ENCODE measurements at places on chromosomes 13 and 19.

GRCh38 chr19:29787281-29787680 is 24.5 kb upstream of the CCNE1 start:
- no peak for DNase-seq

DNA sequence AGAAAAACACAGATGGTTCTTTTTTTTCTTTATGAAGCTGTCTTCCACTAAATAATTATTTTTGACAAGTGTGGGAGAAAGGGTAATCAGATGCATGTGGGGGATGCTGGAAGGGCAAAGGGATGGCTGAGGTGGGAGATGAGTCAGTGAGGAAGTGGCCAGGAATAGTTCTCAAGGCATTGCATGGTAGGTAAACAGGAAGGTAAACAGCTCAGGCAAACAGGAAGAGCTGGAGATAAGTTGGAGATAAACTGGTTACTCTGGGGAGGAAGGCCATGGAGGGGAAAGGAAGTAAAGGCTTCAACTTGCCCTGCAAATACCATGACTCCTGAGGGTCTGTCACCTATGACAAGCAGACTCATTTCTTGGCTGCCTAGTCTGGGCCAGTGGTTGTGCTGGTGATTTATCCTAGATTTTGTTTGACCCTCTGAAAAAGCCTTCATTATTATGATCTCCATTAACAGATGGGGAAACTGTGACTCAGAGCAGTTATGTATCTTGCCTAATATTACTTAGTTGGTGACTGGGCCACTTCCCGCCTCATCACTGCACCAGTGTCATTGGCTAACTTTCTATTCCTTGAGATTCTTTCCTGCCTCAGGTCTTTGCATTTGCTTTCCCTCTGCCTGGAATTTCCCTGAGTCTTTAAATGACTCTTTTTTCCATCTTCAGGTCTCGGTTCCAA is 17.1 kb downstream of the ACTL9 start:
- DNase-seq: no peak

DNA sequence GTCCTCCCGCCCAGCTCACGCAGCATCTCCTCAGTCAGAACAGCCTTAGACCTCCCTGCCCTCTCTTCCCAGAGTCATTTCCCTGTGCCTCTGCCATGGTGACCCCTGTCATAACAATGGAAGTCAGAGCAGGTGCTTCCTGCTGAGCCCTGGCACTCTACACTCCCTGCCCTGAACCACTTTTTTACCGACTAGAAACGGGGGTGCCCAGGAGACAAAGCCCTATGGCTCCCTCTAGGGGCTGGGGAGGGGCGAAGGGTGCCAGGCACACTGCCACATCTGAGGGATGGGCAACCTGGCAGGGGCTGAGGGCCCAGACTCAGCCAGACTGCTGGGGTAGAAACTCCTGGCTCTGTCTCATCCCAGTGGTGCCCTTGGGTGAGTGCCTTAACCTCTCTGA is 16.4 kb downstream of the ZNF574 start:
- no peak for DNase-seq

DNA sequence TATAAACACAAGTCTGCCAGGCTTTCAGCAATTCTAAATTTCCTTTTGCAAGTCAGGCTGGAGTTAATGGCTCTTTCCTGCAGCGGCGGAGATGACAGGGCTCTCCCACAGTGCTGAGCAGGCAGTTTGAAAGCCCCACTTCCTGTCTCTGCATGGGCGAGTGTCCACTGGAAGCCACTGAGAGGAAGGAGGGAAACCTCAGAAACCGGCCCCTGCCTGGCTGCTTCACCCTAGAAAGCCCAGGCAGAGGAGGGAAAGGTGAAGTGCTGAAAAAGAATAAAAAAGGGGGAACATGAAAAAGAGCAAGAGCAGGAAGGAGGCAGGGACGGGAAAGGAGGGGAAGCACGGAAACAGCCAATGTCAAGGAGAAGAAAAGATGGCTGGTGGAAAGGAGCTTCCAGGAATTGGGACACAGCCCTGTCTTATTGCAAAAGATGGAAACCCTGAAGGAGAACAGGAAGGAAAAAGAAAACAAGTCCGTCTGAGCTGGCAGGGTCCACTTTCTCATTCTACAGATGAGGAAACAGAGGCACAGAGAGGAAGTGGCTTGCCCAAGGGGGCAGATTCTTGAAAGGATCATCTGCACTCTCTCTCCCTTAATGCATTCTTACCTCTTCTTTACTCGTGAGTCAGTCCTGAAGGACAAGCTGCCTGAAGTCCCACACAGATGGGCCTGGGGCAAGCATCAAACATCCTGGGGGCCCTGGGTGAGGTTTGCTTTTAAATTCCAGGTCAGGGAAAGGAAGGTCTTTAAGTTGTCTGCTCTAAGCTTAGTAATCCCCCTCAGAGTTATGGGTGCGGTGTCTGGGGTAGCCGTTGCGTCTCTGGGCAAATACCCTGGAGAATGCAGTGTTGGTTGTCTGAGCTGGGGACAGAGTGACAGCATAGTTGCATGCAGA is 38.8 kb upstream of the ALOX5AP start:
- no peak for DNase-seq

DNA sequence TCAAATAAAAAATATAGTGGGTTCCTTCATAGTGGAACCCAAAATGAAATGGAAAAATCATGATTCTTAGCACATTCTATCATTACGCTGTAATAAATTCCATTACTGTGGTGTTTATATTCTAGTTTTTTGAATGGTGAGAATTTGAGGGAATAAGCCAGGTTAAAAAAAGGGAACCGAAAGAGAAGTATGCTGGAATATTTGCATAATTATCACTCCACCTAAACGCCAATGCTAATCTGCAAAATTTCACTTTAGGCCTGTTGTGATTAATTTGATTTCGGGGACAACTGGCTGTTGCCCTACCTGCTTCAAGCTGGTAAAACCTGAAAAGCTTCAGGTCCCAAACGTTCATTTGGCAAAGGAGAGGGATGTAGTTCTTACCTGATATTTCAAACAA is 32.1 kb upstream of the SCEL start:
- no peak for DNase-seq

DNA sequence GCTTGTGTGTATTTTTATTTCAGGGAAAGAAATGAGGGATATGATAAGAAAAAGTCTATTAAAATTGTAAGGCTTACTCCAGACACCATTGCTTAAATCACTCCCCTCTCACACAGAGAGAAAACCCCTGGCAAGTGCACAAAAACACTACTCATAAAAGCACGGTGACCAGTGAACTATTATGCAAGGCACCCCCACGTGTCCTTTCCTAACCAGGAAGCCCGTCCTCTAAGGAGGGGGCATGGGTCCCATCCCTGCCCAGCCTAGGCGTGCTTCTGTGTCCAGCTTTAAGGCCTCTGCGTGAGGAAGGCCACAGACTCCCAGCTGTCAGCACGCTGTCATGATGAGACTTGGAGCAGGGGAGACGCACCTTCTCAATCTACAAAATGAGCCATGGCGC is 83.5 kb downstream of the SLC7A1 start:
- DNase-seq: no peak

- DNase-seq: no peak
These were observed 157.9 kb downstream of the RNF17 start for GRCh38 chr13:24921881-24922280.

DNA sequence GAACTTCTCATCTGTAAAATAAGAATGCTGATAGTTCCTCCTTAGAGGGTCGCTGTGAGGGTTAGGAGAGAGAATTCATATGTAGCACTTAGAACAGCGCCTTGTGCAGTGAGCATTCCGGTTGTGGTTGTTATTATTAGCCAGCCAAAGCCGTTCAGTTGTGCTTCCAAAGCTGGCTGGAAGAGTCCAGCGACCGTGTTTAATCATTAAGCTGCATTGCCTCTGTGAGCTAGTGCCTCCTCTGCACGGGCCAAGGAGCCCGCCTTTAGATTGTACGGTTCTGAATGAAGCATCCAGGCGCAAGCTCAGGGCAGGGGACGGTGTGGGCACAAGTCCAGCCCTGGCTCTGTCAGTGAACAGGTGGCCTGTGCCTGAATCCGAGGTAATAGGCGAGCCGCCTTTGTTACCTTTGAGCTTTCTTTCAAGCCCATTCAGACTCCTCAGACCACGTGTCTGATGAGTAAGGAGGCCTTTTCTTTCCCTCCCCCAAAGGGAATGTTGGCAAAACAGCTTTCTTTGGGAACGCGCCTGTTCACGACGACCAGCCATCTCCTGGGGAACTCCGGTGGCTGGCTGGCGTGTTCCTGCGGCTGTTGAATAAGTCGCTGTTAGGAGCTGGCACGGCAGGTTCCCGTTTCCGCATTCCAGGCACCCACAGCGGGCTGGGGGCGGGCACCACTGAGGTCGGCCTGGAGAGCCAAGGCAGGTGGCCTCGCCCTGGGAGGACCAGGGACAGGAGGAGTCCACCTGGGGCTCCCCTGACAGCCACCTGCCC is 25.1 kb downstream of the SIPA1L3 start:
- DNase-seq: peak; percentile 86

- no peak for DNase-seq
These were observed 335.1 kb downstream of the GPC6 start for GRCh38 chr13:93561576-93562225.

Data from renal cortex interstitium (tissue), 15 donors.